Stimulated activated CD4-positive, alpha-beta T cell treated with anti-CD3 and anti-CD28 coated beads, Interleukin-12 subunit alpha, Interleukin-12 subunit beta, amount 100 ng/mL, for 4 hours (primary cell): ENCODE measurements at places on chromosomes 5 and 9.

GRCh38 chr5:118392491-118392890, 595.9 kb downstream of the DTWD2 start:
- DNase-seq = no peak

DNA sequence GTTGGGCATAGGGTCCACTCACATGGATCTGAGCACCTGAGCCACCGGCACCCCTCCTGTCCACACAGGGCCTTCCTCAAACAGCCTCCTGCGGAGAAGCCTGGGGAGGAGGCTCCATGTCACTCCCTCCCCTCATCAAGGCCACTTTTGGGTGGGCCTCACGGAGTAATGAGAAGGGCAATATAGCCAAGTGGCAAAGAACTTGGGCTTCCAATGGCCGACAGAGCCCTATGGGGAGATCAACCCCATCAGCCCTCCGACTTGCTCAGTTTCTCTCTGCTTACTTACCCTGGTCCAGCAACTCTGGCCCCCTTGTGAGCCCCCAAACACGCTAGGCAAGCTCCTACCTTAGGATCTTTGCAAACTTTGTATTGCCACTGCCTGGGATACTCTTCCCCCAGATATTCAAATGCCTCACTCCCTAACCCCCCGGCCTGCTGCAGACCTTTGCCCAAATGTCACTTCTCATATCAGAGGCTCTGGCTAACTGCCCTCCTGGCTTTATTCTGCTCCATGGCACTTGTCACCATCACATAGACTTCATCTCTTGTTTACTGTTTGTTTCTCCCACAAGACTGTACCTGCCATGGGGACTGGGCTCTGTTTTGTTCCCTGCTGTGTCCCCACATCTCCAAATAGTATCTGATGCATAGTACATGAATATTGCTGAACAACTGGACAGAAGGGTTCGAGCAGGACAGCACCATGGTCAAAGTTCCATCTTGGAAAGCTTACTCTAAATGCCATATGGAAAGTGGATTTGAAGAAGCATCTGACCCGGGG, 220.8 kb downstream of the FSTL4 start:
- DNase-seq = no peak

- DNase-seq = no peak
Measured at GRCh38 chr5:145859897-145860296, 12.9 kb downstream of the GRXCR2 start.

DNA sequence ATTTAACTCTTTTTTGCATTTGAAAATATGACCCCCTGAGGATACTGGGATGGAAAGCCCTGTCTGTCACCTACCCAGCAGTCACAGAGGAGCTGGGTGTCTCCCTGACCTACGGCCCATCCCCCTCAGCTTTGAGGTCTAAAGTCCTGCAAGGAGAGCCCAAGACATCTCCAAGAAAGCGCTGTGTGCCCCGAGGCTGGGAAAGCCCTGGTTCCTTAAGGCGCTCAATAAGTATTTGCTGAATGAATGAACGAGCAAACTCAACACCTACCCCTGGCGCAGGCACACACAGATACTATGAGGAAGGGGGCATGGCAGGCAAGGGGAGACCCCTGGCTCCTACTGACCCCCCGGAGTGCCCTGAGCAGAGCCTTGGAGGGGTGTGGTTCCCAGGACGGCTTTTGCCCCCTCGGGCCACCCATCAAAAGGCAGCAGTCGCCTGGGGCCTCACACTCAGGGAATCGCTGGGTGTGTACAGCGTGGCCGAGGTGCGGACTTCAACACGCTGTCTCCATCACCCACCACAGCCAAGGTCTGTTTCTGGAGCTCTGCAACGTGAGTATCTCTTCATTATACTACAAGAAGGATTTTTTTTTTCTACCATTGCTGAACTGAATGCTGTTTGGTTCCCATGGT, 211.6 kb downstream of the ERCC6L2 start:
- DNase-seq = no peak

- DNase-seq = no peak
Measured at GRCh38 chr9:107569174-107569573, 79.6 kb upstream of the KLF4 start.

DNA sequence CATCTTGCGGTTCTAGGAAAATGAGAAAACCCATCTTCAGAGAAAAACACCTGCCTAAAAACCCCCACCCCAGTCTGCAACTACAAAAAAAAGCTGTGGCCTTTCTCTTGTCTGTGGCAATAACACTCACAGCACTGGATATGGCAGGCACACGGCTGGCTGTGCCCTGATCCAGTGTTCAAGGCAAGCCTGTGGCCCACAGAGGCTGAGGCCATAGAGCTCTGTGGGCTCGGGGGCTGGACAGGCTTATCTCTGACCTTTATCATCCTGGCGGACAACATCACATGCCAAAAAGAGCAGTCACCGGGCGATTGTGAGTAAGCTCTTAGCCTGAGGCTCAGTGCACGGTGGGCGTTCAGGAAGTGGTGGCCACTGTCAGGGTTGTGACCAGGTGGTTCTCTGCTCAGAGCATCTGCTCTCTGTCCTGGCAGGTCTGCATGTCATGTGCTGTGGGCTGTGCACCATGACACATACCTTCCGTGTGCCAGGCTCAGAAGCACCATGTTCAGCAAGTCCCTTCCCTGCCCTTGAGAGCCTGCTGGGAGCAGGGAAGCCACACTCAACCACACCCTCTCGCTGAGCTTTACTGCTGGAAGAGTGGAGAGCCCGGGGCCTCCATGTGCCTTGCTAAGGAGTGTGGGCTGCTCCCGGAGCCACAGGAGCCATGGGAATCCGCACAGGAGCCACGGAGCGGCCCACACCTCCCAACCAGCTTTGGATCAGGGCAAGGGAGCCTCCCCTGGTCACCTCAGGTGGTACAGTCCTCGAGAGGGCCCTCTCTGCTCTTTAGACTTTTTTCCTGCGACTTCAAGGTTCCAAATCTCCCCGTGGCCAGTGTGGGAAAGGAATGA, 34.6 kb upstream of the WDR38 start:
- no peak for DNase-seq

DNA sequence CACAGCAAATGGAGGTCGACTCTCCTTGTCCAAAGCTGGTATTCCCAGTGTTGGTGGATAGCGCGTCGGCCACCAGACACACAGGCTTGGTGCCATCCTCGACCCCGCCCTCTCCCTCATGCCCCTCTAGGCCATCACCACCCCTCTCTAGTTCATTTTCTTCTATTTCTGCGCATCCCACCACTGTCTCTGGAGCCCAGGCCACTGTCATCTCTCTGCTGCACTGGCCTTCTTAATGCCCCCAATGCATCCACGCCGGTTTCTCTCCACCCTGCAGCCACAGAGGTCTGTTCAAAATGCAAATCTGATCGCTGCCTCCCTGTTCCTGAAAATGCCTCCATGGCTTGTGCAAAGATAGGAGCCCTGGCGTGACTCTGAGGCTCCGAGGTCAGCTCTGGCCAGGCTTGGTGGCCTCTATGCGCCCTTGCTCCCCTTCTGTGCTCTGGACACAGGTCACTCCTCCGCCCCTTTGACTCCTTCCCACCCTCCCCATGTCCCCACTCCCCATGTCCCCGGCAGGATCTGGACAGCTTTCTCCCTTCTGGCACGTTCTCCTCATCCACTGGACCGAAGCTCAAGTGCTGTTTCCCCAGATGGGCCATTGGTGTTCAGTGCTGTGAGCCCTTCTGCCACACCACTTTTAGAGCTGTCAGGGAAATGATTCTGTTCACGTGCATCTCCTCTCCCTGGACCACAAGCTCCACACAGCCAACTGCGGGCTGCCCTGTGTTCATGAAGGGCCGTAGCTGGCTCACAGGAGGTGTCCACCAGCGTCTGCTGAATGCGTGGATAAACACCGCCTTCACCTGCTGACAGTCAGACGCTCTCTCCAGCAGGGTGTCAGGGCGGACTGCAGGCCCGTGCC, 59.5 kb upstream of the RNF130 start:
- no peak for DNase-seq

DNA sequence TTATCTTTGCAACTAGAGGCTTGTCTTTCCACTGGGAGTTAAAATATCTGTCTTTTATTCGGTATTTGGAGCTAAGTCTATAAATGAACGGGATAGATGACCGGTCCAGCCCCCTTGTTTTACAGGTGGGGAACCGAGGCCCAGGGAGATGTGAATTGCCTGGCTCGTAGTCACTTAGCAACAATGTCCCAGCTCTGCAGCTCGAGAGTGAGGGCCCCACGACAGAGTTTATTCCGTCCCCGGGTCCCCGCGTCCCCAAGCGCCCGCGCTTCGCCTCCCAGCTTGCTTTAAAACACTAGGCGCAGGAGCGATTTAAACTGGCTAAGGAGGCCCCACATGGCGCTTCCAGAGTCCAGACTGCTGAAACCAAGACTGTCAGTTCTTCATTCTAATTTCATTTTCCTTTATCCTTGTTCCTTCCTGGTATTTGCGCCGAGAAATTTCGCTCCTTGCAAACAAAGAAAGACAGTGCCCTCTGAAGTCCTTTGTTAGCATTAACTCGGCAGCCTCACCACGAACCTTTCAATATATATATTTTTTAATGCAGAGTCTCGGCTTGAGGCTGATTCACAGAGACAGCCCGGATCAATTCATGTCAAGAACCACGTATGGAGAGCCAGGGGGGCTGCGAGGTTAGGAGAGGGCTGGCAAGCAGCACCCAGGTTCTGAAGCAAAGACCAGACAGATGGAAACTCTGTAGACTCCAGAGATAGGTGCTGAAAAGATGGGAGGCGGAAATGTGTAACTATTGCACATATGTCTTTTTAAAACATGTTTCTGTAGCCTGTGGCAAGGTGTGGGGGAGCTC, 1.4 kb upstream of the ENC1 start:
- no peak for DNase-seq

DNA sequence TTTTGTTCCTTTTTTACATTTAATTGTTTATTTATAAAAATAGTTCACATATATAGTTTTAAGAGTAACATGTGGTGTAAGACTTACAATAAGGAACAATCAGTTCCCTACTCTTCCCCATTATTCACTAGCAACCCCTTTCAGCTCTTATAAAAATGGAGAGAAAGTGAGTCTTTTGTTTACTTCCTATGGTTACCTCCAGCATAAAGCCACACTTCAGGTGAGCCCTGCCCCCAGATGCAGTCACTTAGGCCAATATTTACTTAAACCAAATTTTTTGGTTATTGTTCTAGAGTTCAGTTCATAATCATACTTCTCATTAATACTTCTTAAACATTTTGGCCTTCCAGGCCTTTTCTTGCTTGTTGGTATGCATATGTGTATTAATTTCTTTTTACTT, 33.7 kb downstream of the UBE2R2 start:
- no peak for DNase-seq

DNA sequence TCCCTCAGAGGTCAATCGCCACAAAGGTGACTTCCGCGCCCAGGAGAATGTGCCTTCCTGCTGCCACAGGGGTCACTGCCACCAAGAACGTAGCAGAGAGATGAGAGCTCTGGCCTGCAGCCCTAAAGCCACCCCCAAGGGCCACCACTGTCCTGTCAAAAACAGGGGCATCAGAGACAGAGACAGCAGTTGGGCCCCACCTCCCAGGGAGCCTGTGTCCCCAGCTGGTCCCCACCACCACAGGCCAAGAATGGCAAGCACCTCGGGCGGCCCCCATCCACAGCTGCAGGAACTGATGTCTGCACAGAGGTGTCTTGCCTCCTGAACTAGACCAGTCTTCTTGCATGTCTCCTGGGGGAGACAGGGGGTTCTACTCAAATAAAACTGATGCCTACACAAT, 5.8 kb downstream of the SPATA31E1 start:
- no peak for DNase-seq

GRCh38 chr5:2901096-2901495, 149.6 kb upstream of the IRX2 start:
- no peak for DNase-seq

- no peak for DNase-seq
Measured at GRCh38 chr9:4519604-4520003, 29.3 kb downstream of the SLC1A1 start.

GRCh38 chr5:124743602-124744169, 2.8 kb downstream of the ZNF608 start:
- no peak for DNase-seq

DNA sequence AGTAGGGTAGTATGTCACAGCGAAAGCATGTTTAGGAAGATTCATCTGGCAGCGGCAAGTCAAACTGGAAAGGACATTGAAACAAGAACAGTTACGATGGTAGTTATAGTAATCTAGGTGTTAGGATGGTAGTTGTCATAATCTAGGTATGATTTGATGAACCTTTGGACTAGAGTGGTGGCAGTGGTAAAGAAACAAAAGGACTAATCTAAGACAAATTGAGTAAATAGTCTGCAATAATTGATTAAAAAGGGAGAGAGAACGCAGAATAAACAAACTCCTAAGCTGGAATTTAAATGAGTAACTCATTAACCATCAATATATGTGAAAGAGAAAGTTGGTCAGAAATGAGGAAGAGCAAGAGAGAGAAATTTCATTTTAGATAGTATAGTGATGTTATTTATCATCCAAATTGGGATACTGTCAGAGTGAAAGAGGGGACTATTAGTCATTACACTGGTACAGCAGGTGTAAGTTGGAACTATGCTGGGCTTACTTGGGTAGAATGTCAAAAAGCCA, 56.8 kb downstream of the MTREX start:
- DNase-seq = no peak
